CD4-positive, alpha-beta T cell treated with Interleukin-12 subunit alpha and Interleukin-12 subunit beta, for 1 hour (primary cell): ENCODE measurements at places on chromosomes 12 and 14.

DNA sequence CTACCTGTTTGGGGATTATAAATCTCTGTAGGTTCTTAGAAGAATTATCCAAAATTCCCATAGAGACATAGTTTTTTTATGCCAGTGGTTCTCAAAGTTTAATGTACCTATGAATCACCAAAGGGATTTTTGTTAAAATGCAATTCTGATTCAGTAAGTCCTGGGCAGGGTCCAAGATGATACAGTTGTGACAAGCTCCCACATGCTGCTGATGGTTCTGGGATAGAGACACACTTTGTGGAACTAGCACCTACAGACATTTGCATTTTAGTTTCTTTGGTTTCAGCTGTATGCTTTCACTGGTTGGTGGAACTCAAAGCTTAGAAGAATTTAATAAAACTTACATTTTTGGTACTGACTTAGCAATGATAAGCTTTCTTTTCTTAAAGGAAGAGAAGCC is 80.4 kb downstream of the PTCSC3 start:
- no peak for DNase-seq

DNA sequence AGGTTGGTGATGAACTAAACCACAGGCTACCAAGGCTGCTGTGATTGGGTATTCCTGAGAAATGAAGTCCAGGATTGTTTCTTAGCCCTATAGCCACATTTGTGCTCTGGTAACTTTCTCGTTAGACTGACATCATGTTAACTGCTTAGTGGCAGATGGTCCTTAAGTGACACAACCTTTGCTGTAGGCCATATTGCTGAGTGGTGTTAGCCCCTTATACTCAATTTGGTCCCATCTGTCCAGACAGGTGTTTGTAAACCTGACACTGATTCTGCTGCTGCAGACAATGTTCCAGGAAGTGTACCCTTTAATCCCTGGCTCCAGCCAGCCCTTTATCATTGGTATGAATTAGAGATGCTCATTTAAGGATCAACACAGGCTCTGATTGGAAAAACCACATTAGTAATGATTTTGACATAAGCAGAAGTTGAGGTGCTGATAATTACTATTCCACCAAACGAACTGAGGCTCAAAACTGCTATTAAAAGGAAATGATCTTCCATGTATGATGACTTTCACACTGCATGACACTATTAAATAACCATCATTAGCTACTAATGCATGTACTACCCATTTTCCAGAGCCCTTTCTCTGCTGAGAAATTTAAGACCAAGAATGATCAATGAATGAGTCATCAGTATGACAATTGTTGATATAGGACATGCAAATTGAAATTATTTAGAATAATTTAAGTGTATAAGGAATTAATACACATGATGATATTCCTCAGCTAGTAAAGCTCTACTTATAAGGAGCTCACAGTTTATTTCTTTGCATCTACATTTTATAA is 3.6 kb upstream of the SSTR1 start:
- no peak for DNase-seq

DNA sequence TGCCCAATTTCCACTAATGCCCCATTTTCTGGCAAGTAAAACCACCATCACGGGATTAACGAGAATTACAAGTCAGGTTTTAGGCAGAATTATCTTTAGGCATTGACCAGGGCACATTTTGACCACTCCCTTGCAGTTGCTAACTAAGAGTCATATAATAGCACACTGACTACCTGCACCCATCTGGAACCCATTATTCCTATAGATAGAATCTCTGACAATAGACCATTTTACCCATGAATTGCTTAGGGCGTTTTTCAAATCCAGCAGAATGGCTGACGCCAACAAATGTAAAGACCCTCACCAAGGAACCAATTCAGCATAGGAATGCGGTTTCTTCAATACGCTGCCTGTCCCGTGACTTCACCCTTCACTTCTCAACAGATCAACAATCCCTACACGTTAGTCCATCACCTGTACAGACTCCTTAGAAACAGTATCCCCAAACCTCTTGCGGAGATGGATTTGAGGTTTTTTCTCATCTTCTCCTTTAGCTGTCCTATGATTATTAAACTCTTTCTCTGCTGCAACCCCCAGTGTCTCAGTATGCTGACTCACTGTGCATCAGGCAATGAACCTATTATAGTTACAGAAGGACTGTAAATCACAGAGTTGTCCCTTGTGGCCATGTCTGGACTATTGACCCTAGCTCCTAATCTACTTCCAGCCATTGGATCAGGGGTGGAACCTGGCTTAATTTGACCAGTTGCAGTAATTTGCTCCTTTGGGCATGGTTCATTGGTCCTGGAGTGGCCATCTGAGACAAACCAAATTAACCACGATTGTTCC is 177.3 kb upstream of the PLXNC1 start:
- DNase-seq, result no peak

DNA sequence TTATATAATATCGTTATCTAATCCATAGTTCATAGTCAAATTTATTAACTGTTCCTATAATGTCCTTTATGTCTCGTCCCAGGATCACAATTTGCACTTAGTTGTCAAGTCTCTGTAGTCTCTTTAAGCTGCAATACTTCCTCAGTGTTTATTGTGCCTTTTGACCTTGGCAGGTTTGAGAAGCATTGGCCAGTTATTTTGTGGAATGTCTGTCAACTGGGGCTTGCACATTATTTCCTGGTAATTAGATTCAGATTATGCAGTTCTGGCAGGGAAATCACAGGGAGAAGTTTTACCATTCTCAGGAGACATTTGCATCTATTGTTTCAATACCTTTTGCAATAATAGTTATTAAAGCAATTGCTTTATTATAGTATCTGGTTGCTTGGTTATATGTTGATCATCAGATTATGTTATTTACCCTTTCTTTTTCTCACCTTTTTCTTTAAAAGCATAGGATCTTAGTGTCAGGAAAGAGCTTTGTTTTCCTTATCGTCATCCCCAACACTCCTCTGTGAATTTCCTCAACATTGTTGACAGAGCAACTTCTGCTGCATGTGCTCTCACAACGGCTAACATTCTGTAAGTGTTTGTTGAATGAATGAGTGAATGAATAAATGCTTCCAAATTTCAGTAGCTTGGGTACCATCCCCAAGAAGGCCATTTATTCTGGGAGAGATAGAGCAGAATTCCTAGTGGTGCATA is 3.7 kb upstream of the ART4 start:
- no peak for DNase-seq
